AG04449 (cell line): ENCODE measurements at places on chromosomes 6 and 20.

GRCh38 chr6:28368522-28368921 lies 18.8 kb downstream of the ZKSCAN3 start:
- no peak for DNase-seq

DNA sequence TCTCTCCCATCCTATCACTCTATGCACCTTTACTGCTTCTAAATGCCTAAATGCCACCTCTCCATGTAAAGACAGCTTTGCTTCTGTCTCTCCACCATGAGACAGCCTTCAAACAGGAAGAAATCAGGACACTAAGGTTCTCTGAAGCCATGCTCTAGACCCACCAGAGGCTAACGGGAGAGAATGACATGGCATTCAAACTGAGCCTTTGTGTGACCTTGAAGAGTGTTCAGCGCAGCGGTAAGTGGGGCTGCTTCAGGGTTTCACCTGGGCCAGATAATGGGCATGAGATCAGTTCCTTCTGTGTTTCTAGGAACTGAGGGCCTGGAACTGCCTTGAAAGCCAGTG lies 20.1 kb downstream of the FAM50B start:
- DNase-seq, result no peak

- DNase-seq, result peak; percentile 45
These were observed 275.8 kb upstream of the PRDM1 start for GRCh38 chr6:105810105-105810921.

GRCh38 chr6:80638213-80639055 lies 532.0 kb downstream of the BCKDHB start:
- peak; percentile 95 for DNase-seq

DNA sequence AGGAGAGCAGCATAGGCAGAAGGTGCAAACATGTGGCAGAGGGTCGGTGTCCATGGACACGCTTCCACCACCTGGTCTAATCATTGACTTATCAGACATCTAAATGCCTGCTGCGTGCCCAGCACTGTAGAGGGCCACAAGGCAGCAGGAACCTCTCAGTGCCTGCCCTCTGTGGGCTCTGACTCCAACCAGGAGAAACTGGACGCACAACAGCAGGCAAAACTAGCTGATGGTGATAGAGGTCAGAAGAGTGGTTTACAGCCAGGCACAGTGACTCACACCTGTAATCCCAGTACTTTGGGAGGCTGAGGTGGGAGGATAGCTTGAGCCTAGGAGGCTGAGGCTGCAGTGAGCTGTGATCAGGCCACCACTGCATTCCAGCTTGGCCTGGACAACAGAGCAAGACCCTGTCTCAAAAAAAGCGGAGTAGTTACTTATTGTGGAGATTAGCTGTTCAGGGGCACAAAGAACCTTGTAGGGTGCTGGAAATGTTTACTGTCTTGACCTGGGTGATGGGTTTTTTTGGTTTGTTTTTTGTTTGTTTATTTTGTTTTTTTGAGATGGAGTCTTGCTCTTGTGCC lies 46.5 kb downstream of the PPARD start:
- no peak for DNase-seq

DNA sequence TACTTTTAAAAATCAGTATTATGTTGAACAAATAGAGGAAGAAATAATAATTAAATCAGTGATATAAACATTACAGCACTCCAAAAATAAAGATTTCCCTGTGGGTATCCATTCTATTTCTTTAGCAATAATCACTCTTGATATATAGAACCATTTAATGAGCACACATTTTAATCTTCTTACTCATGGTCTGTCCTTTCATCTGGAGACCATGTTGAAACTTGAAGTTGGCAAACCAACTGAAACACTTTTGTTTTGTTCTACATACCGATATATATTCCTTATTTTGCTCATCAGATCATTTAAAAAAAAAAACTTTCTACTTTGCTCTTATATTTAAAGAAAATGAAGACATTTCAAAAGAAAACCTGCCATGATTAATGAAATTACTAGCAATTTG lies 13.4 kb downstream of the C6orf58 start:
- no peak for DNase-seq

- no peak for DNase-seq
These were observed 8.5 kb upstream of the ANGPT4 start for GRCh38 chr20:924639-925038.

DNA sequence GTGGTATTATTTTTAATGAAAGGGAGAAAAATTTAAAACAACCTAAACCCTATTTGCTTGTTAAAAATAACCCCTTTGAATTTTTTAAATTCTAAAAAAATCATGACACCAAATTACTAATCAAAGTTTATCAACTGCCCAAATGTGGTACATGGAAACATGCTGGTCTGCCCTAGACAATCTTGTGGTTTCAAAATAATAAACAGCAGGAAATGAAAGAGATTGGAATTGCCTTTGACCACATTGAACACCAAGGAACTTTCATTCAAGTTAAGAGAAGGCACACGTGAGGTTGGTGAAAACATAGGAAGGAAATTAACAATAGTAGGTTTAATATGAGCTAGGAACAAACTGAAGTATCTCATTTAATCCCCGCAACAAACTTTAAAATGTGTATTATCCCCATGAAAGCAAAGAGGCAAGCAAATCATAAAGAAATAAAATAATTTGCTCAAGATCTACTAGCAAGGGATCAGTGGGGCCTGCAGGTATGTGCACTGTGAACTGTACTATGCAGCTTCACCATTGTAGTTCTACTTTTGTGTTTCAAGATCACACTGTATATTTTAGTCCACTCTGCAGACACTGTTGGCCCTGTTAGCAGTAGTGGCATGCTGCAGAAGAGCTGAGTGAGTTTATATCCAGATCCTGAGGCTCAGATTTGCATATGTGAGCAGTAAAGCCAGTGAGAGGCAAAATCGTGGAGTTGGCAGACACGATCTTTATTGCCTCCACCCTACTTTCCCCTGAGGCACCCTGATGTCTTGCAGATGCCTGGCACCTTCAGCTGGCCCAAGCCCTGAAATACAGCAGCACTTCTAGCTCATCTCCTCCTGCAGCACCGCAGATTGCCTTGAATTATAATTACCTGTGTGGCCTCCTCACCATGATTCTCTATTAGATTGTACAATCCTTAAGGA lies 157.8 kb upstream of the TENT5A start:
- DNase-seq, result no peak

GRCh38 chr6:118309337-118310093 lies 238.6 kb upstream of the PLN start:
- no peak for DNase-seq

DNA sequence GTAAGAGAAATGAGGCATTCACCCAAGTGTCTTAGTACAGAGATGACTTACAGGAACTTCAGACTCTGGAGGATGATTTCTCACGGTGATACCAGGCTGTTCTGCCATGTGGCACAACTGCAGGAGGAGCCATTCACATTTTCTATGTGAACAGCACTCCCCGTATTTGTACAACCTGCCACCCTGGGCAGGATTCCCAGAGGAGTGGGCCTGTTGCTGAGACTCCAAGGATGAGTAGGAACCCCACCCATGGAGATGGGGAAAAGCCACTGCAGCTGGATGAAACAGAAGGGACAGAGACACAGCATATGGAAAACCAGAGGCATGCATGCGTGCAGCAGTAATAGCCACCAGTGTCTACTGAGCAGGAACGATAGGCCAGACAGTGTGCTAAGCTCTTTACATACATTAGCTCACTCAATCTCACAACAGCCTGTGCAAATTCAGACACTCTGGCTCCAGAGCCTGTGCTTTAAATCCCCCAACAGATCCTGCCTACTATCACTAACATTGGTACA lies 48.0 kb upstream of the PTPRT start:
- no peak for DNase-seq

DNA sequence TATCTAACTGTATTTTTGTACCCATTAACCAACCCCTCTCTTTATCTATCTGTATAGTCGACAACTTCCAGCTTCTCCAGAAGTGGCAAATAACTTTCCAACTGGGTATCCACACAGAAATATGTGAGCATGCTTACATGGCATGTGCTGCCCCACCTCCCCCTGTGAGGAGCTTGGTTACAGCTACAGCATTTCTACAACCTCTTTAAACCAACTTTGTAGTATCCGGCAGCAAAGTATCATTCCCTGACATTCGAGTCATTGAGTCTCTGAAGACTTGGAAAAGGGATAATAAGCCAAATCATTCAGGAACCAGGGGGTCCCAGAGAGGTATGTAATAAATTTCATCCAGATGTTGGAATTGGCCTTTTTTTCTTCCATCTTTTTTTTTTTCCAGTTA lies 48.2 kb upstream of the ASIP start:
- DNase-seq, result no peak

DNA sequence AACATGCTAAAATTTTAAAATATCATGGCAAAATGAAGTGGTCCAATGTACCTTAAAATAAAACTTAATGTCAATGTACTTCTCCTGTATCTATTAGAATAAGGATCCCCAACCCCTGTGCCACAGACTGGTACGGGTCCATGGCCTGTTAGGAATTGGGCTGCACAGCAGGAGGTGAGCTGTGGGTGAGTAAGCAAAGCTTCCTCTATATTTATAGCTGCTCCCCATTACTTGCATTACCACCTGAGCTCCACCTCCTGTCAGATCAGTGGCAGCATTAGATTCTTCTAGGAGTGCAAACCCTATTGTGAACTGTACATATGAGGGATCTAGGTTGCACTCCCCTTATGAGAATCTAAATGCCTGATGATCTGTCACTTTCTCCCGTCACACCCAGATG lies 86.0 kb downstream of the SLC16A10 start:
- no peak for DNase-seq

- DNase-seq, result no peak
These were observed 10.7 kb downstream of the MAPK14 start for GRCh38 chr6:36038120-36038876.

GRCh38 chr6:119350952-119351372 lies 1.4 kb upstream of the MAN1A1 start:
- DNase-seq, result no peak

DNA sequence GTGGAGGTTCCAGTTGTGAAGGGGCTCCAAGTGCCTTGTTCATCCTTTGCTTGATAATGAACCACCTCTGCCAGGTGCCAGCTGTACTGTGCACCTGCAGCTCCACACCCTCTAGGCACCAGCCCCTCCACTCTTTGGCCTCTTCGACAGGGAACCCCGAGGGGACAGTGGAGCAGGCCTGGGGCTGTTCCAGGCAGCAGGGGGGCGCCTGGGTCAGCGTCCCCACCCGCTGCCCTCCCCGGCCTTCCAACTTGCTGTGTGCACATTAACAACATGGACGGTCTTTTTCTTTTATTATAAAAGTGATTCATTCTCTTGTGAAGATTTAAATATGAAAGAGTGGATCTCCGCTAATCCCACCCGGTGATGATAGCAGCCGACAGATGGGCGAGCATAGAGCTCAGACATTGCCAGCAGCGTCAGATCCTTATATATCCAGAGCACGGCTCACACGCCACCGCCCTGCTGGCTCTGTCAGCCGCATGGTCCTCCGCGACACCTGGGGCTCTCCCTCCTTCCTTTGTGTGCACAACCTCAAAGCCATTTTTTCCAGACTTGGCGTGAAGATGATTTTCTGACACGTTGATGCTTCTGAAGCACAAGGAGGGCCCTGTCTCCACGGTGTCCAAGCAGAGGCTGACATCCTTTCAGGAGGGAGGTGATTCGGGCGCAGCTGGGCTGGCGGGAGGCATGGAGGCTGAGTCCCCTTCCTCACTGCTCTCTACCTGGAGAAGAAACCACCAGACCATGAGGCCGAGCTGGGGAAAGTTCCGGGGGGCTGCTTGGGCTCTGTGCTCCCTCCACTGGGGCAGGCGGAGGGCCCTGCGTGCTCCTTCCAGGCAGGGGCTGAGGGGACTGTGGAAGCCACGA lies 22.2 kb upstream of the MRGBP start:
- no peak for DNase-seq

- DNase-seq, result no peak
These were observed 35.8 kb upstream of the SIRT5 start for GRCh38 chr6:13538600-13538999.

- no peak for DNase-seq
These were observed 35.6 kb downstream of the PDE7B start for GRCh38 chr6:135887069-135887468.

DNA sequence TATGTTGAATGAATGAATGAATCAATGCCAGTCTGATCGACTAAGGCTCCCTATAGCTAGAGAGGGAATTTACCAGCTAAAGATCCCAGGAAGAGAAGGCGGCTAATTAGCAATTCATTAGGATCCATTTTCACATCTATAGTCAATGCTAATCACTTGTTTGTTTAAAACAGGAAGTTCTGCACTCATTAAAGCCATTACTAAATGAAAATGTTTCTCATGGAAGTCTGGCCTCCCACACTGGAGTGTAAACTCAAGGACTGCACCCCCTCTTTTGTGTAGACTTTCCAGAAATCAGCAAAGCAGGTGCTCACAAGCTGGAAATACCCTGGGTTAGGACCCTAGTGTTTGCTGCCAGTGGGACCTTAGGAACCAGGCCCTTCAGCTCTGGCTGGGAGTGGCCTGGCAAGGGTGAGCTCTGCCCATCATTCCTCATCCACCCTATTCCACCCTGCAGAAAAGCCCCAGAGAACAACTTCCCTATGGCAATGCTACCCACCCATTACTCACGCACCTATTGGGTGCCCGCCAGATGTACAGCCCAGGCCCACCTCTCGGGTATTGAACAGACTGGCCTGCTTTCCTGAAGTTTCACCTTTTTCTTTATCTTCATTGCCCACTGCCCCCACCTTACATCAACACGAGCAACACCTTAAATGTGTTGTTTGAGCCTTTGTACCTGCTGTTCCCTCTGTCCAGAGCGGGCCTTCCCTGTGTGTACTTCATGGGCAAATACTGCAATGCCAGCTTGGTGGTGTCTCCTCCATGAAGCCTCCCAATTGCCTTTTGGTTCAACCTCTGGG lies 60.8 kb downstream of the TTI1 start:
- no peak for DNase-seq

DNA sequence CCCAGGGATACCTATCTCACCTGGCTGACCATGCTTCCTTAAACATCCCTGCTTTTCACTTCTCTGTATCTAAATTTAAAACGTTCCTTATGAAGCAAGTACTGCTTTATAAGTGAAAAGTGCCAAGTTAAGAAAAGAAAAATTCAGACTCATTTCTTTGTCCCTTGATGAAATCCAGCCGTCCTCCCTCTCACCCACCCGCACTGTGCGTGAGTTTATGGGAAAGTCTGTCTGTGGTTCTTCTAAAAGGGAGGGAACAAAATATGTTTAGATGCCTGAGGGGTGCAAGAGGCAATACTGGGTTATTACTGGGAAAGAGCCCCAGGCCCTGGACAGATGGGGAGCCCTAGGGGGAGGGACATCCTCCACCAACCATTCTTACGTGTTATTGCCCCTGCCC lies 31.2 kb downstream of the SPDEF start:
- no peak for DNase-seq

DNA sequence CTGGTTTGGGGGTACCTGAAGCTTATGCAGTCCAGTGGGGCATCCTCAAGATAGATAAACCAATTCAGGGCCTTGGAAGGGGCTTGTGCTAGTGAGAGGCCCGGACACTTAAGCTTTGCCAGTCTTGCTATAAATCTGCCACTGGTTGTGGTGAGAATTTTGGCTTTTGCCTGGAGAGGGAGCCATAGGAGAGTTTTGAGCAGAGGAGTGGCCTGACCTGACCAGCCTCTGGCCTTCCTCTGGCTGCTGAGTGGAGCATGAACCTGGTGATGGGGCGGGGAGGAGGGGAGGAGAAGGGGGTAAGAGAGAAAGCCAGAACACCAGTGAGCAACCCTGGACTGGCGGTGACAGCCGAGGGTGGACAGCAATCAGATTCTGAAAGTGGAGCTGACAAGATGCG lies 7.1 kb downstream of the TMEM74B start:
- DNase-seq, result no peak
